ENCODE measurements at places on chromosomes 11 and 22.

GRCh38 chr11:32722255-32722654 is 72.2 kb downstream of the CCDC73 start:
- DNase-seq, result no peak

DNA sequence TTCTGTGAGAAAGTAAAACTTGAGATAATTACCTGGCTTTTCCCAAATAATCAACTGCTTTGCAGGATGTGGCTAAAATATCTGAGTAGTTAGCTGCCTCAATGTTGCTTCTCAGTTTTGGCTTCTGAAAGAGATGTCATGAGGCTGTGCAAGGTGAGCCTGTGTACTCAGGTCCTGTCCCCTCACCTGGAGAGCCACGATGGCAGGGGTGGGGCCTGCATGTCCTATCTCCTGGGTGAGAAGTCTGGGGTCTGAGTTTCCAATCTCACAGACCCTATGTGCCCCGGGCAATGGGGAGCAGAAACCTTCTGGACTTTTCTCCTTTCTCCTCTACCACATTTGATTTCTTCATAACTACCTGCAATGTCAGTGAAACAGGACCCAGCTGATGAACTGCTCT is 338.6 kb upstream of the B3GAT1 start:
- no peak for DNase-seq

- DNase-seq, result peak; percentile 21
Observed at GRCh38 chr22:39175353-39176142, 23.1 kb upstream of the CBX7 start.

GRCh38 chr22:23774922-23775436 is 2.3 kb downstream of the MMP11 start:
- DNase-seq, result no peak

- DNase-seq, result peak; percentile 44
Observed at GRCh38 chr11:125287491-125288210, 123.1 kb downstream of the PKNOX2 start.

DNA sequence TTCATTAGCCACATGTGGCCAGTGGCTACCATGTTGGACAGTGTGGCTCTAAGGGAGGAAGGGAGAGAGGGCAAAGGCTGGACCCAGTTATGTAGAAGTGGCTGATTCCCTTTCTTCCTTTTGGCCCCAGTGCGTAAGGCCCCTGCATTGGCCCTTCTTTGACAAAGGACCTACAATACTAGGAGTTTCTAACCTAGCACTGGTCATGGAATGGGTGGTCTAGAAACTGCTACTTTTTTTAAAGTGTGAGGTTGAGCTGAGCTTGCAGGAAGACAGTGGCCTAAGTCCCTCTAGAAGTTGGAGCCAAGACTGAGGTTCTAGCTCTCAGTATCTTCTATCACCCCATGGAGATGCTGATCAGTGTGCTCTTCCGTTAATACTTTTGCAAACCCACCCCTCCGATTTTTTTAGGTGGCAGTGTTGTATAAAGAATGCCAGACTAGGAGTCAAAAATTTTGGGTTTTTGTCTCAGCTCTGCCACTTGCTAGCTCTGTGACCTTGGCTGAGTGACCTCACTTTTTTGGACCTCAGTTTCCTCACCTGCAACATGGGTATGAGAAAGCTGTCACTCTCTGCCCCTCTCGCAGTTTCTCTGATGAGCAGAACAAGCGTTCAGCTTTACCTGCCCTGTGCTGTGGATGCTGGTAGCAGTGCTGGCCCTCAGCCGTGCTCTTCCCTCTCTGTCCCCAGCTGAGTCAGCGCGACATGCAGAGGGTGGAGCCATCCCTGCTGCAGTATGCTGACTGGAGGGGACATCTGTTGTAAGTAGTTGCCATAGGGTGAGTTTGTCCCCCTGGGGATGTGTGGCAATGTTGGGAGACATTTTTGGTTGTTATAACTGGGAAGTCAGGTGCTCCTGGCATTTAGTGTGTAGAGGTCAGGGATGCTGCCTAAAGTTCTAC is 6.9 kb downstream of the ACCS start:
- no peak for DNase-seq

DNA sequence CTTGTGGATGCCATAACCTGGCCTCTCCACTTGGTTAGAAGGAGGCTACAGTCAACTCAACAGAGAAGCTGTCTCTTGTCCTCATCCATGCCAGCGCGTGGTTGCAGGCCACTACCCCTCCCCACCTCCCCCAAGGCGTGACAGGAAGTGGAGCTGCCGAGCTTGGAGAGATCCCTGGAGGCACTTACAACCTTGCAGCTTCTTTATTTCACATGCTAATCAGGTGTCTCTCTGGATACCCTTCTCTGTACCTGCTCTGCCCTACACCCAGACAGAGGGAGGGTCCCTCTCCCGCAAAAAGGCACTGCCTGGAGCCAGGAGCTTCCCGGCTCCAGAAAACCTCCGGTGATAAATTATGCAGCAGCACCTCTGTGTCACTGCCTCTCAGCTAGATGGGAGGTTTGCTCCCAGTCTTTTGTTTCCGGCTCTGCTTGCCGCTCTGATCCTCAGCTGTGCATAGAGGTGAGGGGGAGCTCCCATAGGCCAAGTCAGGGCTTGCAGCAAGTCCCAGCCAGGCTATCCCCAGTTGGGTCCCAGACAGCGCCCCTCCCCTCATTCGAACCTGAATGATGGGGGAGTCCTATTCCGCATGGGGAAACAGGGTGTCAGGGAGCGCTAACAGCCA is 5.7 kb downstream of the LRP4 start:
- peak; percentile 27 for DNase-seq

DNA sequence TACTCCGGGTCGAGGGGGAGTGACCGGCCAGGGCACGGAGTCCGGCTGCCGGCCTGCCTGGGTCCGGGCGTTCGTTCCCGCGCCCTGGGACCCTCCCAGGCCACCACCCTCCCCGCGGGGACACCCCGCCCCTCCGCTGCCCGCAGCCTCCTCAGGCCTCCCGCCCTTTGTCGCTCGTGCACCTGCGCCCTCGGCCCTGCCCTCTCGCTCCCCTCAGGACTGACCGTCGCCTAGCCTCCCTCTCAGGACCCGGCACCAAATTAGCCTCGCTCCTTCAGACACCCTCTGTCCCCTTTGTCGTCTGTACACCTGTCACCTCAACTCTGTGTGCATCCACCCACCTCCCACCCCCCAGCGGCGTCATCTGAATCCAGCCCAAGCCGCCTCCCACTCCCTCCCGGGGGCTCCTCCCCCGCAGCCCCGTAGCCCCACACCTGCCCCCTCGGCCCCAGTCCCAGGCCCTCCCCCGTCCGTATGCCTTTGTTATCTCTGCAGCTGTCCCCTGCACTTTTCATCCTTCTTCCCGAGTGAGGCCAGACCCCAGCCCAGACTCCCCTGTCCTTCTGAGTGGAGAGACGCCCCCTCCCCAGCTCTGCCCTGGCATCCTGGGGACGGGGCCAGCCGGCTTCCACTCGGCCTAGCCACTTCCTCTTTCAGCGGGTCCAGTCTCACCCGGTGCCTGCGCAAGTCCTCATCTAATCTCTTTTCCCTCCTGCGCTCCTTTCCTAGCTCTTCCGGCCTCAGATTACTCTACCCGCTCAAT is 643 bp downstream of the TIGD3 start:
- DNase-seq, result no peak

- DNase-seq, result no peak
Observed at GRCh38 chr22:36042240-36042639, 13.6 kb upstream of the RBFOX2 start.

DNA sequence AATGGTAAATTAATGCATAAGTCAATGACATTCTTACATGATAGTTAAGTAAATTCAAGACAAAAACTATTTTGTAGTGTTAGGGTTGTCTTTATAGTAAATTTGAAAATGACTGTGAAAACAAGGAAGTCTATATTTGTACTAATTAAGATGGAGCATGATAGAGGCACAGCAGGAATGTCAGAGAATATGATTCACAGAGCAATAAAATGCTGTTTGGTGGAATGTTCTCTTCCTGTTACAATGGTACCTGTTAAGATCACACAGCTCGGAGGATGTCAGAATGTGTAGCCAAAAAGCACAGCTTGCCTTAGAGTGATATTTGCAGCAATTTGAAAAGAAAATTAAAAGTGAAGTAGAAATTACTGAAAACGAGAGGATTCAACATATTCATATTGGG is 2339.7 kb upstream of the RAG2 start:
- no peak for DNase-seq

GRCh38 chr11:93852242-93852641 is 1.8 kb upstream of the VSTM5 start:
- DNase-seq, result no peak

- no peak for DNase-seq
Observed at GRCh38 chr22:23938328-23939016, 22.5 kb downstream of the GSTT2B start.

- no peak for DNase-seq
Observed at GRCh38 chr11:2612884-2613571, 86.8 kb downstream of the KCNQ1OT1 start.

GRCh38 chr11:123272565-123272964 is 77.5 kb upstream of the CLMP start:
- DNase-seq, result no peak

DNA sequence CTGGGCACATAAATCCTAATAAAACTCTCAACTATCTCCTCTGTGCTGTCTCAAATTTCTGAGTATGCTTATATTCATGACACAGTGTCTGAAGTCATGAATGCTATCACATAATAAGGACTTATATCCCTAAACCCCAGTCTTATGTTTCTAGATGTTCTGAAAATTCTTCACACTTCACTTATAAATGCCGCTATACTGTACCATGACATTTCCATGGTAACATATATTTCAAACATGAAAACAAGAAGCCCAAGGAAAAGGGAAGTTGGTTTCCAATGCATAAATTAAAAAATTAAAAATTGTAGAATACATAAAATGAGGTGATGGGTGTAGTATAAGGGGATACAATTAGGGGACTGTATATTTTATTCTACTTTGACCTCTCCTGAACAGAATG is 11.7 kb downstream of the GVQW3 start:
- no peak for DNase-seq

DNA sequence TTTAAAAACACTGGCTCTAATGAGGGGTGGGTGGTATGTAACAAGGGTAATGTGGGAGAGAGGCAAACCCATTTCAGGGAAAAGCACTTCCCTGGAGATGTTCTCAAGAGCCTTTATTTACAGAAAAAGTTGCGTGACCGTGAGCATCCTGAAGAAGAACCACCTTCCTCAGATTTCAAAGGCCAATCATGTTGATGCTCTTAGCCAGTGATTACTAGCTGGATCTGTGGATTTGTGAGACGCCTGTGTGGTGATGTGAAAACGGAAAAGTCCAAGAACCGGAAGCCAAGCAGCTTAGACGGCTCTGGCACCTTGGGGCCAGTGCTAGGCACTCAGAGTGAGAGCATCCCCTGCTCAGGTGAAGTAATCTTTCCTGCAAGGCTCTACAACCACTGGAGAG is 12.6 kb upstream of the UBASH3B start:
- DNase-seq, result no peak

DNA sequence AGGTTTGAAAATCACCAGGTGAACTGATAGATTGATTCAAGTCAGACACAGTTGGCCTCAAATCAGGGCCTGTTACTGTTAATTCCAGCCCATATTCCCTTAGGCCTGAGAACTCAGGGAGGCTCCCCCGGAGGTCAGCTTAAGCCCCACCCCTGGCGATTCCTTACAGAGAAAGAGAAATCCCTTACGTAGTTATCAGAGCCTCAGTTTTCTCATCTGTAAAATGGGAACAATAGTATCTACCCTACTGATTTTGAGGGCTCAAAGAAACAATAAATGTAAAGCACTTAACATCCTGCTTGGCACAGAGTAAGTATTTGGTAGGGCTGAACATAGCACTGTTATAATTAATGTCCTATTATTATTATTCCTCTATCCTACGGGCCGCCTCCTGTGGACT is 94.1 kb downstream of the NAT10 start:
- no peak for DNase-seq

GRCh38 chr11:1487851-1488574 is 1.4 kb upstream of the MOB2 start:
- DNase-seq, result no peak

GRCh38 chr11:27381238-27381666 is 18.2 kb upstream of the CCDC34 start:
- no peak for DNase-seq

GRCh38 chr11:69296890-69297786 is 3.2 kb downstream of the MYEOV start:
- no peak for DNase-seq

DNA sequence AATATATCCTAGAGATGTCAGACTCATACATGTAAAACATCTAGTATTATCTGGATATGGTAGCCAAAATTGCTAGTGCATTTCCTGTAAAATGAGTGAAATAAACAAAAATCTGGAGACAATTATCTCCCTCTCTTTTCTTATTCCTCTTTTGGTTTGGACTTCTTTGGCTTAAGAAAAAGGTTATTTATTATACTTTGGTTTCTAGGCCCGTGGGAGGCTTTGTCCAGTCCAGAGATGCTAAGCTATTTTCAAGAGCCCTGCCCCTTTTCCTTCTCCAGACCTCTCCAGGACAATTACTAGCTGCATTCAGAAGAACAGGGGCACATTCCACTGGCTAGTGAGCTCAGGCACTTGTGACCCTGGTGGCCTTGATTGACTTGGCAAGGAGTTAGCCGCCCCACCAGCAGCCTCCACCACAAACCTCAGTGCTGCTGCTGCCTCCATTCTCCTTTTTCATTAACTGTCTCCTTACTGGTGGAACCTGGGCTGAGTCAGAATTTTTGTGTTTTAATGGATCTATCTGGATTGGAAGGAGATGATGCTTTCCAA is 747.3 kb upstream of the TENM4 start:
- no peak for DNase-seq

- DNase-seq, result no peak
Observed at GRCh38 chr22:39288135-39288898, 31.1 kb downstream of the RPL3 start.

DNA sequence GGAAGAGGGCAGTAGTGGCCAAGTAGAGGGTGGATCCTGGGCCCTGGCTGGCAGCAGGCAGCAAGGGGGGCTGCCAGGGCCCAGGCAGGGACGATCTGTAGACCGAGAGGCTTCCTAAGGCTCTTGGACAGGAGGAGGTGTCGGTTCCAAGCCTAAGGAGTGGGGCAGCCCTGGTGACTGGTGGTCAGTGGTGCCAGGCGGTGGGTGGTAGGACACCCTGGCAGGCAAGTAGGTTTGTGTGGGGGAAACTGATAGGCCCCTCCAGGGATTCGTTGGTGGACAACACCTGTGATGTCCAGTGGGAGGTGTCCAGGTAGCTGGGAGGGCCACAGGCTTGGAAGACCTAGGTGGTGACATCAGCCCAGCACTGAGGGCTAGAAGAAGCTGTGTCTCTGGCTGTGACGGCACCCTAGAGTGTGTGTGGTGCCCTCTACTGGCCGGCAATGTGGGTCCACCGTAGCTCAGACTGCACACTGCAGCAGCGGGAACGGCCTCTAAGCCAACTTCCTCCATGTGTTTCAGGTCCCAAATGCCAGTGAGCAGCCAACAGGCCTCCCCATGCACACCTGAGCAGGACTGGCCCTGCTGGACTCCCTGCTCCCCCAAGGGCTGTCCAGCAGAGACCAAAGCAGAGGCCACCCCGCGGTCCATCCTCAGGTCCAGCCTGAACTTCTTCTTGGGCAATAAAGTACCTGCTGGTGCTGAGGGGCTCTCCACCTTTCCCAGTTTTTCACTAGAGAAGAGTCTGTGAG is 9.4 kb upstream of the SAMM50 start:
- peak; percentile 80 for DNase-seq

DNA sequence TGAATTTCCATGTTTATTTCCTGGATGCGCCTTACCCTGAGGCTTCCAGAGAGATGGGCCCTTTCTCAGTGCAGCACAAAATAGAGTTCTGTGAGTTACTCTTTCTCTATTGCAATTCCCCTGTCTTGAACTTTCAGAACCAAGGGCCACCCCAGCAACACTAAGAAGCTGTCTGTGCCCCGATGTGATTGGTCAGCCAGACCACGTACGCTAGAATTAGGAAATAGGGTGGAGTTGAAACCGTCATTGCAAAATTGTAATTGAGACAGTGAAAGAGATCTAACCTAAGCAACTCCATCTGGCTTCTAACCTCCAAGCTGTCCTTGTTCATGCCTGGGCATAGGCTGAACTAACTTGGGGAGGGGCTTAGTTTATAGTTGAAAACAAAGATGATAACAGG is 981.3 kb downstream of the OPCML start:
- no peak for DNase-seq

All from endothelial cell (in vitro differentiated cells).